ENCODE measurements at places on chromosomes 11 and 22.
A peak's percentile ranks its signal among the peaks of the same experiment; 100 is the strongest.

DNA sequence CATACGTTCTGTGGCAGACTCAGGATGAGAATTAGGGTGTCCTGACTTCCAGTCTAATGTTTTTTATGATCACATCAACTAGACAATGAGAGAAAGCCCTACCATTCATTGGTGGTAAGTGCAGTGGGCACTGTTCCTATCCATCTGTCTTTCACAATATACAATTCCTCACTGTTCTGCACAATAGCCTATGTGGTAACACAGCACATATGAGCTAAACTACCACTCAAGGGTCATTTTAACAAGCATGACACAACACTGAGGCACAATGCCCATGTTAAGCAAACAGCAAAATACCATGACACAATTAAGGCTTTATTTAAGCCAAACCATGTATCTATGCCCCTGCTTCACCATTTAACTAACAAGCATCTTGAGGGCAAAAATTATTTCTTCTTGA, 52.3 kb downstream of the SIK3 start:
- no peak for DNase-seq

DNA sequence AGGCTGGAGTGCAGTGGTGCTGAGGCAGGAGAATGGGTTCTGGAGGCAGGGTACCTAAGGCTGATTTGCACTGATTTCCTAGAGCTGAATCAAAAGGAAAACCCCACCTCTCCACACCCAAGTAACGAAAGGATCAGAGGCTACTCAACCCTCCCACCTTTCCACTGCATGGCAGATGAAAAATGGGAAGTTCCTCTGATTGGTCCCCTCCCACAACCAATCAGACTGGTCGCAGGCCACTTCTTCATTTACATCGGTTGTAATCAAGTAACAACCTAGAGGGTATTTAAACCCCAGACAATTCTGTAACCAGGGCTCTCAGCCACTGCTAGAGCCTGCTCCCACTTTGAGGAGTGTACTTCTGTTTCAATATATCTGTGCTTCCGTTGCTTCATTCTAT, 18.6 kb upstream of the PARVB start:
- no peak for DNase-seq

DNA sequence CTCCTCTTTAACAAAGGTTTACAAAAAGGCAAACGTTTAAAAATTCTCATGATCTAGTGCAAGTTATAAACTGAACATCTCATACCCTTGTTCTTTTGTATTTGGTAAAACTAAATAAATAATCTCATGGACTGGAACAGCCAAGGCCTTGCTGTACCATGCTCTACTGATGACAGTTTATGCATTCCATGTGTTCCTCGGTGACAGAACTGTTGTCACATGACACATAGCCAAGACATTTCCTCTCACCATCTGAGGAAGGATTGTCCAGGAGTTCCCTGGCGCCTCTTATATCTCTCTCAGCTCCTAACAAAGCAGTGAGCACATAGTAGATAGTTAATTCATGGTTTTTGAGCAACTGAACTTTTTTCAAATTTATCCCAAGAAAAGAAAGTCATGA, 12.6 kb downstream of the CCDC83 start:
- DNase-seq: no peak

- peak; percentile 78 for DNase-seq
These were observed 9.4 kb upstream of the SAMM50 start for GRCh38 chr22:43945632-43946383.

DNA sequence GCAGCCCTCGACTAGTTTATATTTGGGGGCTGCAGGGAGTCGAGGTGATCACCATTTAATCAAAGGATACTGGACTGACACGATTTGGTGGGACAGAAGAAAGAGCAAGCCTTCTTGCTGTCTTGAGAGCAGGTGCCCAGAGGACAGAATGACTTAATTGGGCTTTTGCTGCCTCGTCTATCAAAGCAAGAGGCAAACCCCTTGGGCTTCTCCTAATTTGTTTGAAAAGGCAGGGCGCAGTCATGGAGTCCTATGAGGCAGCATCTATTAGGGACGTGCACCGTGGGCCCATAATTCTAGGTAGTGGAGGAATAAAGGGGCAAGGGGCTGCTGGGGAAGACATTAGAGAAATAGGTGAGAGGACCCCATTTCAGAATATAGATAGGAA, 1411.3 kb downstream of the TBC1D22A start:
- no peak for DNase-seq

All from HuH-7 (cell line).